Gastroesophageal sphincter (tissue), 4 donors: ENCODE measurements at places on chromosomes 6 and 20. TPM values are rescaled to one million over a fixed set of nuclear protein-coding genes. Genes with fewer than 3 reads are reported as not detected.

The ULBP2 gene
- 0.74 TPM for total RNA-seq

GRCh38 chr6:98944598-98945081 is 3.1 kb downstream of the FBXL4 start:
- H3K27me3 ChIP-seq, result no peaks in the 10 kb centered on the region
- ATAC-seq, result no peak
- H3K36me3 ChIP-seq, result no peaks in the 10 kb centered on the region
- H3K4me3 ChIP-seq, result no peak overlapping the region

DNA sequence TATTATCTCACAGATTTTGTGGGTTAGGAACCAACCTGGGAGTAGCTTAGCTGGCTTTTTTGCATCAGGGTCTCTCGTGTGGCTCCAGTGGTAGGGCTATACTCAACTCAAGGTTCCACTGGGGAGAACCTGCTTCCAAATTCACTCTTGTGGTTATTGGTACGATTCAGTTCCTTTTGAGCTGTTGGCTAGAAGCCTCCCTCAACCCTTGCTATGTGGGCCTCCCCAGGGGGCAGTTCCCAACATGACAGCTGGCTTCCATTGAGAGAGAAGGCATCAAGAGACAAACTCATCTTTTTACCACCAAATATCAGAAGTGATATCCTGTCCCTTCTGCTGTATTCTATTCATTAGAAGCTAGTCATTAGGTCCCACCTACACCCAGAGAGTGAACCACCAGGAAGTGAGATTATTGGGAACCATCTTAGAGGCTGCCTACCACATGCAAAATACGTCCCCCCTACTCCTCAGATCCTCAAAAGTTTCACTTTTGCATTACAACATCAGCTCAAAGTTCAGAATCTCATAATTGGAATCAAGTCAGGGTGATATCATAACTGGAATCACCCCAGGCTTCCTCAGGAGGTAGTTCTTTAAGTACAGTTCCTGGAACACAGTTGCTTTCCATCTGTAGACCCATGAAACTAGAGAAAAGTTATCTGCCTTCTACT is 30.9 kb downstream of the MKKS start:
- H3K27me3 ChIP-seq, result no peaks in the 10 kb centered on the region
- no peak for ATAC-seq
- no peaks in the 10 kb centered on the region for H3K4me1 ChIP-seq
- no peaks in the 10 kb centered on the region for H3K36me3 ChIP-seq
- H3K4me3 ChIP-seq, result no peak overlapping the region

The OOEP gene
- total RNA-seq, result not detected
